ENCODE measurements at places on chromosomes 13 and 19.

DNA sequence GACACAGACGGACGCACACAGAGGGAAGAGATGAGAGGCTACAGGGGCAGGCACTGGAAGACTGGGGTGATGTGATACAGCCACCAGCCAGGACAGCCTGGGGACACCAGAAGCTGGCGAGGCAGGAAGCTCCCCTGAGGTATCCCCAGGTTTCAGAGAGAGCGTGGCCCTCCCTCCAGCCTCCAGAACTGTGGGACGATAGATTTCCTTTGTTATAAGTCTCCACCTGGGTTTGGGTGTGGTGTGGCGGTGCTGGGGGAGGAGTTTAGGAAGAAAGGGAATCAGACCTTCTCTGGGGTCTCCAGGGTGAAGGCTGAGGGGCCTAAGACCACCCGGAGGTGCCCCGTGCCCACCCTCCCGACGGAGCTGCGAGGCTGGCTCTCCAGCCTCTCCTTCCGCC, 2.7 kb upstream of the ASPDH start:
- no peak for DNase-seq

DNA sequence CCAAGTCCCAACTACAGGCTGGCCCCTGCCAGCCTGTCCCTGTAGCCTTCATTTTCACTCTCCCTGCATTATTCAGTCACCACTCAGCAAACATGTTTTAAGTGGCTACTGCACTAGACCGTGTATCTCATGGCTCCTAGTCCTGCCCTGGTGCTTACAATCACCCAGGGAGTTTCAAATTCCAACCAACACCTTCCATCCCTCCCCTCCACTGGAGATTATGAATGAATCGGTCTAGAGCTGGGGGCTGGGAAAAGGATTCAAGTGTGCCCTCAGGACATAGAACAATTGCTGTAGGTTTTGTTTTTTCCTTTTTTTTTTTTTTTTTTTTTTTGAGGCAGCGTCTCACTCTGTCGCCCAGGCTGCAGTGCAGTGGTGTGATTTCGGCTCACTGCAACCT, 15.0 kb upstream of the TNFAIP8L1 start:
- DNase-seq = no peak

- DNase-seq = no peak
Observed at GRCh38 chr13:32126278-32126677, 94.7 kb downstream of the FRY start.

DNA sequence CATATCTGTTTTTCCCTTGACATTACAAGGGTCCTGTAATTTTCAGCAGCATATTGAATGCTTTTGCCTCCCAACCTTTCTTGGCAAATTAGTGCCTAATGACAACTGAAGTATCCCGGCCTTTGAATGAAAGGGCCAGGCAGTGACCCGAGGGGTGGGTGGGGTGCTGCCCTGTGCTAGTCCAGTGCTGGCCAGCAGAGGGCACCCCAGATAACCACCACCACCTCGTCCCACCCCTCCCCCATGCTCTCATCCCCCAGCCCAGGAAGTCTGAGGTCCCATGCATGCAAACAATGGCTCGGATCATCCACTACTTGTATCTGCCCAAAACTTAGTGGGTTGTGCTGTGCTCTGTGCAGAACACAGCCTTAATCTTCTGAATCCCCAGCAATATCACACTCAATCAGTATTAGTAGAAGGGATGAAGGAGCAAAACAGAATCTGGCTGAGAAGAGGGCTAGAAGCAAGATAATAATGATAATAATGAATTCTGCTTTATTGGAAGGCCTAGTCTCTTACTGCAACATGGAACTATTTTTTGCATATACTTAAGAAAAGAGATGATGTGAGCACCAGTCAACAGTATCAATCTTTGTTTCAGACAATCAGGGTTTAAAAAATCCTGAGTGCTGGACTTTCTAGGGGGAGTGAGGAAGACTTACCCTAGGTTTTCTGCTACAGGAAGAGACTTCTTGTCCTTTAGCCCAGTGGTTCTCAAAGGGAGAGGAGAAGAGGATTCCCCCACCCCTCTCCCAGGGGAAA, 3.8 kb downstream of the ATP12A start:
- DNase-seq = peak; percentile 24

- no peak for DNase-seq
Observed at GRCh38 chr19:15091918-15092753, 10.1 kb downstream of the OR1I1 start.

Data from substantia nigra (tissue), 51 donors.